Colonic mucosa (tissue), 4 donors: ENCODE measurements at places on chromosomes 12 and 14.

GRCh38 chr14:41235466-41235865 lies 371.2 kb upstream of the LRFN5 start:
- DNase-seq, result no peak
- H3K27me3 ChIP-seq, result no peaks in the 10 kb centered on the region
- H3K4me3 ChIP-seq, result no peak overlapping the region
- no peaks in the 10 kb centered on the region for H3K36me3 ChIP-seq
- no peak overlapping the region for H3K27ac ChIP-seq
- no peaks in the 10 kb centered on the region for H3K4me1 ChIP-seq

DNA sequence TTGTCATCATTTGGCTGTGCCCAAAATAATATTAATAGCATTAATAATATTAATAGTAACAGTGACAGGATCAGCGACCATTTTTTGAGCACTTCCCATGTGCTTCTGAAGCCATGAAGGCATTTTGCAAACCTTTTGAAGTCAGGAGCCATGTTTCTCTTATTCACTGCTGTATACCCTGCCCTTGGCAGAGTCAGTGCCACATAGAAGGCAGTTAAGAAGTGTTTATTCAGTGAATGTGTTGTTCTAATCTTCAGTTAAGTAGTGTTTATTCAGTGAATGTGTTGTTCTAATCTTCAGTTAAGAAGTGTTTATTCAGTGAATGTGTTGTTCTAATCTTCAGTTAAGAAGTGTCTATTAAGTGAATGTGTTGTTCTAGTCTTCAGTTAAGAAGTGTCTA lies 319.7 kb upstream of the NAV3 start:
- no peaks in the 10 kb centered on the region for H3K36me3 ChIP-seq
- H3K4me3 ChIP-seq, result no peak overlapping the region
- no peak for DNase-seq
- no peaks in the 10 kb centered on the region for H3K4me1 ChIP-seq
- no peak overlapping the region for H3K27ac ChIP-seq

DNA sequence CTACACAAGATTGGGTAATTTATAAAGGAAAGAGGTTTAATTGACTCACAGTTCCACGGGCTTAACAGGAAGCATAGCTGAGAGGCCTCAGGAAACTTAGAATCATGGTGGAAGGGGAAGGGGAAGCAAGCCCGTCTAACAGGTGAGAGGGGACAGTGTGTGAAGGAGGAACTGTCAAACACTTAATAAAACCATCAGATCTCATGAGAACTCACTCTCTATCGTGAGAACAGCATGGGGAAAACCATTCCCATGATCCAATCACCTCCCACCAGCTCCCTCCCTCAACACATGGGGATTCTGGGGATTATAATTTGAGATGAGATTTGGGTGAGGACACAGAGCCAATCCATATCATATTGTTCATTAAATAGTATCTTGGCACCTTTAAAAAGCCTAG lies 56.1 kb downstream of the EPS8 start:
- no peak for DNase-seq
- no peaks in the 10 kb centered on the region for H3K4me1 ChIP-seq
- no peak overlapping the region for H3K4me3 ChIP-seq
- H3K27me3 ChIP-seq, result no peaks in the 10 kb centered on the region
- no peaks in the 10 kb centered on the region for H3K36me3 ChIP-seq

DNA sequence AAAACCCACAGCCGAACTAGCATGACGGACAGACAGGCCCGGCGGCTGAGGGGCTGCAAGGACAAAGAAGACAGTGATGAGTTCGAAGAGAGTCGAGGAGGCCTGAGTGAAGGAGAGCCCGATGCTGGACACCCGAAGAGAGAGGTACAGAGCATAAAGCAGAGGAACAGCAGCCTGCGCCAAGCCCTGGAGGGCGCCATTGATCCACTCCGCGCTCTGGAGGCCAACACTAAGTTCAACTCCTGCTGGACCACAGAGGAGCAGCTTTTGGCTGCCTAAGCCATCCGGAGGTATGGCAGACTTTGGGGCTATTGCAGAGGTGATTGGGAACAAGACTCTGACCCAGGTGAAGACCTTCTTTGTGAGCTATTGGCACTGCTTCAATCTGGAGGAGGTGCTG lies 7.8 kb upstream of the PLXNC1 start:
- peak; percentile 48 for DNase-seq
- no peaks in the 10 kb centered on the region for H3K27me3 ChIP-seq
- H3K4me3 ChIP-seq, result no peak overlapping the region
- no peaks in the 10 kb centered on the region for H3K4me1 ChIP-seq
- H3K27ac ChIP-seq, result no peak overlapping the region

- DNase-seq, result no peak
- no peaks in the 10 kb centered on the region for H3K4me1 ChIP-seq
- H3K27ac ChIP-seq, result no peak overlapping the region
- H3K27me3 ChIP-seq, result no peaks in the 10 kb centered on the region
These were observed 11.8 kb downstream of the TMCC3 start for GRCh38 chr12:94638521-94638920.

DNA sequence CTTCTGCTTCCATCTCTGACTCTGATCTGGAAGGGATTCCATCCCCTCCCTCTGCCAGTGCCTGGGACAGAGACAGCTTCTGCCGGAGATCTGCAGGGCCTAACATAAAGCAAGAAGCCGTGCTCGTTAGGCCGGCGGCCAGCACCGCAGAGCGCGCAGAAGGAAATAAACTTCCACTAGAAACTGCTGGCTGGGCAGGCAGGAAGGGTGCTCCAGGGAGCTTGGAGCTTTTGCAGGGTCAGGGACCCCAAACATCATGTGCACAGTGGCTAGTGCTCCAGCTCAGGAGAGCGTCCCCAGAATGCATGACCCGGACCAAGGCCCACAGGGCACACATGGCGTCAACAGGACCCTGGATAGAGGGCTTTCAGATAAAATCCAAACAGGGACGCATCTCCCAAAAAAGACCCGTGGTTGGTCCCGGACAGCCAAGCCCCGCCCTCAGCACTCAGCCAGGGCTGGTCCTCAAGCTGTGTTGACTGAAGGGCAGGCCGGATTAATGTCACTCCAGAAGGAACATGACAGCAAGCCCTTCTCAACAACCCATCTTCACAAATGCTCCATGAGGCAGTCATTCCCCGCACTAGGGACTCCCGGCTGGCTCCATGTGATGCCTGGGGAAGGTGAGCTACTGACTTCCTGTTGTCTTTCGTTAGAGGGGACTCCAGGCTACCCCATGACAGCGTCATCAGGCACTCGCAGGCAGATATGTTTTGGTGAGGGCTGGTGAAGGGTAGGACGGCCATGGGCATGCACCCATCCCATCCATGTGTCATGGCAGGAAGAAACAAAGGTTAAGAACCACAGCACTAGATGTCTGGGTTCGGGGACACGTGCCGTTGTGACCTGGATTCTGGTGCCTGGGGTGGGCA lies 121.5 kb downstream of the CALM1 start:
- no peak overlapping the region for H3K4me3 ChIP-seq
- H3K36me3 ChIP-seq, result no peaks in the 10 kb centered on the region
- H3K27me3 ChIP-seq, result no peaks in the 10 kb centered on the region
- DNase-seq, result no peak

GRCh38 chr12:10936506-10936905 lies 2.6 kb downstream of the TAS2R14 start:
- no peak overlapping the region for H3K4me3 ChIP-seq
- H3K4me1 ChIP-seq, result no peaks in the 10 kb centered on the region
- no peaks in the 10 kb centered on the region for H3K27me3 ChIP-seq
- no peak for DNase-seq

GRCh38 chr14:96039633-96040311 lies 610 bp downstream of the C14orf132 start:
- peaks cover 9% of the 10 kb centered on the region for H3K4me1 ChIP-seq
- peak; percentile 21 for DNase-seq
- H3K27ac ChIP-seq, result peak overlapping the region; percentile 48

GRCh38 chr12:100207311-100207710 lies 6.7 kb downstream of the ACTR6 start:
- no peaks in the 10 kb centered on the region for H3K27me3 ChIP-seq
- H3K4me3 ChIP-seq, result no peak overlapping the region
- peaks cover 17% of the 10 kb centered on the region for H3K36me3 ChIP-seq
- H3K4me1 ChIP-seq, result no peaks in the 10 kb centered on the region
- DNase-seq, result no peak
